GM12891 (cell line): ENCODE measurements at places on chromosomes 2 and 18.

- DNase-seq, result no peak
Measured at GRCh38 chr18:52615943-52616342, 275.9 kb downstream of the DCC start.

GRCh38 chr2:5093518-5093917, 598.7 kb upstream of the SOX11 start:
- no peak for DNase-seq

DNA sequence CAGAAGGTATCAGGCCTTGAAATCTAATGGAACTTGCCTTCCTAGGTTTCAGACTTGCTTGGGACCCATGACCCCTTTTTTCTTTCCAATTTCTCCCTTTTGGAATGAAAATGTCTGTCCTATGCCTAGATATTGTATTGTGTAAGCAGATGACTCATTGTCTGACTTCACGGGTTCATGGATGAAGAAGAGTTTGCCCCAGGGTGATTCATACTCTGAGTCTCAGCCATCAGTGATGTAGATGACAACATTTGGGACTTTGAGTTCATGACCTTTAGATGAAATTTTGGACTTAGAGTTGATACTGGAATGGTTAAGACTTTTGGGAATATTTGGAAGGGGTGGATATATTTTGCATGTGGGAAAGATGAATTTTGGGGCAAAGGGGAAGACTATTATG, 11.2 kb upstream of the SCYGR5 start:
- DNase-seq, result no peak

DNA sequence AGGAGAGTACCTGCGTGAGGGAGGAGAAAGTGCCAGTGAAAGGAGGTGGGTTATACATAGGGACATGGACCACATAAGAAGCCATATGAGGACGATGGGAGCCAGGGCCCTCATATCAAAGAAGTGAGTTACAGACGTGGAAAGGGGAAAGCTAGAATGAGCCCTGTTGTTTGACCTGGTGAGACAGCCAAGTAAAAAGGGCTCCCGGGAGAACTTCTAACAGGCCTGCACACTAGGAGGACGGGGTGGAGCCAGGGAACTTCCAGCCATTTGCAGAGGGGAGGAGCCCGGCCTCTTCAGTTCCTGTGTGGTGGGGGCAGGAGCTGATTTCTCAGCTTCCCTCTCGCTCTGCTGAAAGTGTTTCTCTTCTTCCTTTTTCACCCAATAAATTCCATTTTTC, 84.1 kb upstream of the SLC66A3 start:
- no peak for DNase-seq

DNA sequence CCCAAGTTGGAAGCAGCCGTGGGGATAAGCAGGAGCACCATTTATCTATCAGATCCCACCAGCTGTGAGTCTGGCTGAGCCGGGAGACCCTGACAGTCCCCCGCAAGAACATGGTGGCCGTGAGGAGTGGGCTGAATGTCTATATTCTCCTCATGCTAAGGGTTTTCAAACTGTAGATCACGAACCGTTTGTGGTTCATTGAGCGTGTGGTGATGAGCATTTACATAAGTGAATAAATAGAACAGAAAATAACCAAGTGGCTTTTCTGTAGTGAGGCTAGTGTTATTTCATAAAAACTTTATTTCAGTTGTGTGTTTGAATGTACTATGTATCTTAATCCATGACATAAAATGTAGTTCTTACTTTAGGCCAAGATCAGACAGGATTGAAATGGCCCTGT, 190.2 kb upstream of the APCDD1 start:
- no peak for DNase-seq

GRCh38 chr2:100647709-100648108, 84.9 kb downstream of the PDCL3 start:
- no peak for DNase-seq

DNA sequence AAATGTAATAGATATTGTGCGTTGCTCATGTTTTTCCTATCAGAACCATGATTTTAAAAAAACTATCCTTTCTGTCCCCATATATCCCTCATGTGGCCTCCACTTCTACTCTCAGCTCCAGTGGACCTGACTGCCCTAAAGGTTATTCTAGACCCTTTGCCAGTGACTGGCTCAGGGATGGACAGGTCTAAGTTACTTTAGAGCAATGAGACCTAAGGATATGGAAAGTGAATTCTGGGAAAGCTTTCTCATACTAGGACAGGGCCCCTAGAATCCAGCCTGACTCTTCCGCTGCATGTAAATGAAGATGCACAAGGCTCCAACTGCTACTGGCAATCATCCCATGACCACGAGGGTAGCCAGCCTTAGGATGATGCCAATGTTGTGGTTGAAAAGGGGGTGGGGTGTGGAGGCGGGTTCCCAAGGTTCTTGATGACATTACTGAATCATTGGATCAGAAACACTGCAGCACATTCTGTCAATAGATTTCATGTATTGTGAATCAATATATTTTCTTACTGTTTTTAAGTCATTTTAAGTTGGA, 21.3 kb downstream of the C2orf69 start:
- no peak for DNase-seq

- DNase-seq, result no peak
Measured at GRCh38 chr18:2108591-2108990, 462.7 kb downstream of the METTL4 start.
